ENCODE measurements at places on chromosomes 7 and 10.

GRCh38 chr7:132162556-132163144 lies 413.6 kb downstream of the PLXNA4 start:
- DNase-seq = no peak

- DNase-seq = no peak
These were observed 103.0 kb downstream of the DNAJB6 start for GRCh38 chr7:157439761-157440160.

DNA sequence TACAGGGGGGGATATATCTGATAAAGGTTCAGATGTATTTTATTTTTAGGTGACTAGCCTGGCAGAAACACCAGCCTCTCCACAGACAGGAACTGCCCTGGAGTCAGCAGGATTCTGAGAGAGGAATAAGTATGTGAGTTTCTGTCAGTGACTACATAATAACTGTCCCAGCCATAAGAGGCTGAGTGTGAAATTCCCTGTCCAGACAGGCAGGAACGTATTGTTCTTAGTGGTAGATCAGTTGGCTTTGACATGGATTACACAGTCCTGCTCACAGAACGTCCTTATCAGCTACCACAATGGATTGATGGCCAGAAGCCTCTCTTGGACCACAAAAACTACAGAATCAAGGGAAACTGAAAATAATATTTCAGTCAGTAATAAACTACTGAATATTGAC lies 709.8 kb downstream of the PCDH15 start:
- DNase-seq = no peak

GRCh38 chr10:86310291-86310690 lies 56.3 kb downstream of the GRID1 start:
- no peak for DNase-seq

- DNase-seq = no peak
These were observed 127.3 kb downstream of the MBL2 start for GRCh38 chr10:52645187-52645758.

- no peak for DNase-seq
These were observed 38.6 kb upstream of the ADD3 start for GRCh38 chr10:109968953-109969759.

DNA sequence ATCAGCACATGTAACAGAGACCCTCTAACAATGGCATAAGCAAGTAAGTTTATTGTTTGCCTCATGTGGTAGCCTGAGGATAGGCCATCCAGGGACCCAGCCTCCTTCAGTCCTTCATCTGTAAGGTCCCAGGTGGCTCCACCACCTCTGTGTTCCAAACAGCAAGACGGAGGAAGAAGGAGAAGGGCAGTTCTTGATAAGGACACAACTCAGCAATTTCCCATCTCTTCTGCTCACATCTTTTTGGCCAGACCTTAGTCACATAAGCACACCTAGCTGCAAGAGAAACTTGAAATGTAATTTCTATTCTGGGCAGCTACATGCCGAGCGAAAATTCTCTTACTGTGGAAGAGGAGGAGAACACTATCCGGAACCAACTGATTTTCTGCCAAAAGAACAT lies 33.9 kb downstream of the DCLRE1A start:
- no peak for DNase-seq

- DNase-seq = no peak
These were observed 55.7 kb upstream of the PTER start for GRCh38 chr10:16381083-16381482.

- no peak for DNase-seq
These were observed 122.1 kb upstream of the BTBD16 start for GRCh38 chr10:122148876-122149560.

- DNase-seq = no peak
These were observed 4.1 kb upstream of the BMPER start for GRCh38 chr7:33901199-33901598.

- DNase-seq = no peak
These were observed 649 bp downstream of the ACTR3B start for GRCh38 chr7:152759949-152760853.

DNA sequence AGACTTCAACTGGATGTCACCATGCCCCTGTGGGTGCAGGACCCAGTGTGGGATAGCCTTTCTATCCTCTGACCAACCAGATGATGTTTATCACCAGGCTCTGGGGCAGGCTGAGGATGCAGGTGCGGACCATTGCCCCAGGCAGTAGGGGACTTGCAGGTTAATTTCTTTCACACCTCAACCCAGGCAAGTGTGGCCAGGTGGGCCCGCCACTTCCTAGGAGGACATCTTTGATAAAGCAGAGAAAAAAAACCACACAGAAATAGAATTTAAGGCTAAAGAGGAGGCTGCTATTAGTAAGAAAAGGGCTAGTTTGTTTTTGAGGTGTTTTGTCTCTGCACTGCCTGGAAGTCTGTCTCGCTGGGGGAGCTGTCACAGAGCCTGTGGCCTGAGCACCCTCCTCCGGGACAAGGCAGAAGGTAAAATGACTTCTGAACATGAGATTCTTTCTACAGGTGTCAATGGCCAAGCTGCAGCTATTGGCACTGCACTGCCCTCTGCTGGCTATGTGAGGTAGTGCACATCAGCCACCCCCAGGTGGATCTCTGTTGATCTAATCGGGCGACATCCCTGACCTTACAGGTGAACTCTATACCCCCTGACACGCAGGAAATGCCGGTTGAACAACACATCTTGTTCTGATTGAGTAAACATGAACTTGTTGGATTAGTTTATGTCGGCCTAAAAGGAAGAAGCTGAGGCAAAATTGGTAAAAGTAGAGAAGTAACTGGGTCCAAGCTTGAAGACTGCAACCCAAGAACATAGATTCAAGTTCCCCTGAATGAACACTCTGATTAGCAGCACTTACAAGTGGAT lies 21.0 kb downstream of the UPP1 start:
- DNase-seq = peak; percentile 88

- no peak for DNase-seq
These were observed 95.9 kb downstream of the POLL start for GRCh38 chr10:101492205-101492604.

DNA sequence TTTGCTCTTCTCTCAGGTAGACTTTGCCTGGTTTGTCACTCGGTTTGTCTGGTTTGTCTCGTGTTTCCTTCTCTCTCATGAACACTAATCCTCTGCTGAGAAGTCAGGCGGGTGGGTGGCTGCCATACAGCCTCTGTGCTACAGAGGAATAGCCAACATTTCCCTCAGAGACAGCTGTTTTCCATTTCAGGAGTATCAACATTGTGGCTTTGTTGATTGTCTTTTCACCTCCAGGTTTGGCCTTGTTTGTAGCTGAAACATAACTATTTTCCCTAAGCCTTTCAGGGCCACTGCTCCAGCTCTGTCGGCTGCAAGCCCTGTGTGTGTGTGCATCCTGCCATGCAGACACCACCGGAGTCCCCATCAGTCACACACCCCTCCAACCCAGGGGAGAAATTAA lies 122.8 kb downstream of the BAMBI start:
- no peak for DNase-seq

GRCh38 chr10:44769450-44769849 lies 141.7 kb upstream of the TMEM72 start:
- DNase-seq = no peak

DNA sequence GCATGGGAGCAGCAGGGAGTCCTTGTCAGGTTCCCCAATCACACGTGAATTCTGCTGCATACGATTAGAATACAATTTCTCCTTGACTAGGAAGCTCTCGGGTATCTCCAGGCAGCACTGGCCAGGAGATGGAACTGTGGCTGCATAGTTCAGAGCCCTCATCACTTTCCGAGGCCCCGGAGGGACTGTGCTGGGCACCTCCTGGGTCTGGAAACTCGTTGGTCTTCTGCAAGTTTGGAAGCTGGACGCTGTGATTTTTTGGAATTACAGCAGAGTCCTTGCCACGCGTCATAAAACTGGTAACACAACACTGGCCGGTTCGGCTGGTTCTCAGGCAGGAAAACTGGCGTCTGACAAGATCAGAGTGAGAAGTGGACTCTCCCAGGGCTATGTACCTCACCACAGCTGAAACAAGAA lies 216.1 kb downstream of the CCDC3 start:
- DNase-seq = no peak

DNA sequence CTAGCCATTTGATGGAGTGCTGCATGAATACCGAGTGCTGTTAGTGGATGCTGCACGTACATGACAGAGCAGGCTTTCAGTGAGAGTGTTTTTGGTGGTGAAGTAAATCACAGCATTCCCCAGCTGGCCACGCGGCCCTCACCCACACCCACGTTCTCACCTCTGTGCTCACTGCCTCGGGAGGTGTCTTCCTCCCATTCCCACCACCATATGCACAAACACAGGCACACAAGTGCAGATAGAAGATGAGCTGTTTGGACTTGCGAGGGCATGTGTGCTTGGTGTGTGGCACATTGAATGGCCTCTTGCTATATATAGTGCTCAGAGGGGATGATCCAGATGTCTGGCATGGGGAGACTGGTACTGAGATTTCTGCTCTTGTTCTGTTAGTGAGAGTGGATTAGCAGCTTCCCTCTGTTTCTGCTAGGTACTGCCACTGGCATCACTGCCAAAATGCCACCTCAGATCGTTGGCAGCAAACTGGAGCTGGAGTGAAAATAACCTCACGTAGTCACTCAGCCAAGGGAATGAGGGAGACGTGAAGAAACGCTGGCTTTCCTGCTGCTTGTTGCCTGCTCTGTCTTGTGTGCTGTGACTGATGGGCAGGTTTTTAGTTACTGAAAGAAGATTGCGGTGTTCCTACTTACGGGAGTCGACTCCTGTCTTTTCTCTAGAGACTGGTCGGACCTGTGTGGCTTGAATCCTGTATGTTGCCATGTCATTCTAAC lies 19.1 kb downstream of the DNAJB6 start:
- no peak for DNase-seq

- DNase-seq = no peak
These were observed 188.7 kb downstream of the PPP1R9A start for GRCh38 chr7:95095966-95096540.

GRCh38 chr10:4649886-4650508 lies 176.0 kb upstream of the AKR1E2 start:
- DNase-seq = no peak

DNA sequence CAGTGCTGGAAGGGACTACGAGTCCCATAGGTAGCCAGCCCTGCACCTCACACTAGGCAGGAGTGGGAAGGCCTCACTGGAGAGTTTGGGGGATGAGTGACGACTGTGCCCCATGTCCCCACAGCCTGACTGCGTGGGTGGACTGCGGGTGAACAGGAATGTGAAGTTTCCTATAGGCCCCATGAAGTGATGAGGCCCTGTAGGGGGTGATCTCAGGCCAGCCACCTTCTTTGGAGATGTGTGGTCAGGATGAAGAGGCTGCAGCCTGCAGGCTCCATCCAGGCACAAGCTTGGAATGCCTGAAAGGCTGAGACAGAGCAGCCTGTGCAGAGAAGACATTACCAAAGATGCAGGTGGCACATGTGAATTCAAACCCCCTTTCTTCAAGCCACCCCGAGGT lies 94.9 kb downstream of the CPXM2 start:
- no peak for DNase-seq

DNA sequence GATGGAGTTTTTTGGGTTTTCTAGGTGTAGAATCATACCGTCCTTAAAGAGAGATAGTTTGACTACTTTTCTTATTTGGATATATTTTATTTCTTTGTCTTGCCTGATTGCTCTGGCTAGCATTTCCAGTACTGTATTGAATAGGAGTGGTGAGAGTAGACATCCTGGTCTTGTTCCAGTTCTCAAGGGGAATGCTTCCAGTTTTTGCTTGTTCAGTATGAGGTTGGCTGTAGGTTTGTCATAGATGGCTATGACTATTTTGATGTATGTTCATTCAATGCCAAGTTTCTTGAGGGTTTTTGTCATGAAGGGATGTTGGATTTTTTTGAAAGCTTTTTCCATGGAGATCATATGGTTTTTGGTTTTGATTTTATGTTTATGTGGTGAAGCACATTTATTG lies 676.9 kb downstream of the SUGCT start:
- DNase-seq = no peak

DNA sequence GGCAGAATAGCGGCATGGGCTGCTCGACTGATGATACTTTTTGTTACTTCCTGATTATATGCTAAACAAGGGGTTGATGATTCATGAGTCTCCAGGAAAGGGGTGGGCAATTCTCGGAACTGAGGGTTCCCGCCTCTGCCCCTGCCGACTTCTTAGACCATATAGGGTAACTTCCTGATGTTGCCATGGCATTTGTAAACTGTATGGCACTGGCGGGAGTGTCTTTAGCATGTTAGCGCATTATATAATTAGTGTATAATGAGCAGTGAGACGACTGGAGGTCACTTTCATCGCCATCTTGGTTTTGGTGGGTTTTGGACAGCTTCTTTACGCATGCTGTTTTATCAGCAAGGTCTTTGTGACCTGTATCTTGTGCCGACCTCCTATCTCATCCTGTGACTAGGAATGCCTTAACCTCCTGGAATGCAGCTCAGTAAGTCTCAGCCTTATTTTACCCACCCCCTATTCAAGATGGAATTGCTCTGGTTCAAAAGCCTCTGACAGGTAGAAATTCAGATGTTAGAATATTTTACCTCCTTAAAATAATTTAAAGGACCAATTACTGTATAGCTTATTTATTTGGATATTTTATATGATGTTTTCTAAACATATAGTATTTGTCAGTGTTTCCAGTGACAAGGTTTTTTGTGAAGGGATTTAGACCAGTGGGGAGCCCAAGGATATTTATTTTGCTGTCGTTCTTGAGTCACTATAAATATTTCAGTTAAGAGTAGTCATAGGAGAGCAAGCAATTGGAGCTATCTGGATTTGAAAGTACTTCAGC lies 90.1 kb upstream of the PIK3CG start:
- DNase-seq = no peak

GRCh38 chr7:51016546-51016945 lies 233.8 kb upstream of the GRB10 start:
- no peak for DNase-seq

- no peak for DNase-seq
These were observed 503.3 kb downstream of the TCERG1L start for GRCh38 chr10:130808243-130808642.

DNA sequence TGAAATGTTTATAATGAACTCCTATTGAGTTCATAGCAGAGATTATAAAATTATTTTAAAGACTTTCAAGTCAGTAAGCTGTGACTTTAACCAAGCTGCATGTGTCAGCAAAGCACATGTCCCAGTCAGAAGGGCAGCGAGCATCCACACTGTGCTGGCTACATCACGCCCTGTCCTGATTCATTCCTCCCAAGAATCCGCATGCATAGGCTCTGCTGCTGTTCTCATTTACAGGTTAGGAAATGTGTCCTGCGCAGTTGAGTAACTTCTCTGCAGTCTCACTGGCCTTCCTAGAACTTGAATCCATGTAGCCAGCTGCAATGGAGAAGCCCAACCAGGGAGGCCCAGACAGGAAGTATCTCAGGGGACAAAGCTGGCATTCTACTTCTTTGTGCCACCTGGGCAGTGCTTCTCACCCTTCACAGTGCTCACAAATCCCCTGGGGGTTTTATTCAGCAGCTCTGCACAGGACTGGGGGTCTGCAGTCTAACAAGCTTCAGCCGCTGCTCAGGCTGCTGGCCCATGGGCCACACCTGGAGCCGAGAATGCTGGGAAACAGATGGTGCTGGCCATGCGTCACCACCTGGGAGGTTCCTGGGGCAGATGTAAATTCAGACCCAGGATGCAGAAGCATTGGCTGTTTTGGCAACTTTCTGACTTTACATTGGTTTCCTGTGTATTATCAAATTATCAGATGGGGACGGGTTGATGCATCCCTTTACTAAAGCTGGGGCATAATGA lies 192.8 kb upstream of the GDF10 start:
- DNase-seq = no peak

GRCh38 chr7:134730411-134730829 lies 49.0 kb upstream of the CALD1 start:
- no peak for DNase-seq

All from activated naive CD4-positive, alpha-beta T cell (primary cell).